Glutamatergic neuron (in vitro differentiated cells): ENCODE measurements at places on chromosomes 3 and 15.

- no peak for DNase-seq
Measured at GRCh38 chr3:126269354-126269753, 87.9 kb downstream of the KLF15 start.

GRCh38 chr3:150739877-150740645 is 22.9 kb downstream of the SIAH2 start:
- DNase-seq: no peak

- no peak for DNase-seq
Measured at GRCh38 chr3:27312044-27312668, 57.0 kb downstream of the NEK10 start.

DNA sequence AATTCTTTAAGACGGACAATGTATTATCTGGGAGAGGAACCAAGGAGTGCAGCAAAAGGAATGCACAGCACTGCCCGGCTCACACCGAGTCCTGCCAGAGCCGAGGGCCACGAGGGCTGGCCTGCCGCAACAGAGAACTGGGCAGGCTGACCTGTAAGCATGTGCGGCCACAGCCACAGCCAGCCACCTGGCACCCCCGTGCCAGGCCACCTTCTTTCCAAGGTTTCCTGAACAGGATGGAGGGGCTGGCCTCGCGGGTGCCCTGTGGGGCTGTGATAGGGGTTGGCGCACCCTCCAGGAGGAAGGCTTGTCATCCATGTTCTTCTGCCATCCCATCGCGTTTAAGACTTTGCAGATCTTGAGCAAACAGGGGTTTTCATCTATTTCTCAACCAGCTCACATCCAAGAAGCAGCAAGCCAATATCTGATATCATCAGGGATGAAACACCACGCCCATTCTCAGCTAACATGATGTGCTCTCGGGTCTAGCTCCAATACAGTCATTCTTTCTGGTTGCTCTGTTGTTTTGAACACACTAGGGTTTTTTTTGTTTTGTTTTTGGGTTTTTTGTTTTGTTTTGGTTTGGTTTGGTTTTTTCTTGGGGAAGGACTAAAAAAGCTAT is 10.2 kb downstream of the CA12 start:
- no peak for DNase-seq
